ENCODE measurements at places on chromosomes 13 and 19. TPM values are rescaled to one million over a fixed set of nuclear protein-coding genes. Genes with fewer than 3 reads are reported as not detected.

DNA sequence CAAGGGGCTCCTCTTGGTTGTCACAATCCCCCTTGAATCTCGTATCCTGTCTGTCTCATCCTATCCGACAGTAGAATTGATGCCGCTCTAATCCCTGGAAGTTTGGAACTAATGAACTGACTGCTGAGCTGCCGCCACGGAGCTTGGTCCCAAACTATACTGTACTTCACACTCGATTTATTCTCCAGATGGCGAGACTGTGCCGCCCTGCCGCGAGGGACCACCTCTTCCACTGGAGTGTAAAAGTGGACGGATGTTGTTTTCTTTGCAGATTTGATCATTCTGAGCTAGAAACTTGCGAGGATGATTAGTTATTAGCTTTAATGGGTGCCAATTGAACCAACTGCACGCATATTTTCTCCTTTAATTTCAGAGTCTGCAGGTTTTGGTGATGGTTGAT lies 117.2 kb downstream of the ZIC5 start:
- DNase-seq: no peak

HNRNPUL1 gene
- 312 TPM for total RNA-seq

GRCh38 chr19:6021878-6022569 lies 44.1 kb upstream of the RANBP3 start:
- DNase-seq: peak; percentile 91

DNA sequence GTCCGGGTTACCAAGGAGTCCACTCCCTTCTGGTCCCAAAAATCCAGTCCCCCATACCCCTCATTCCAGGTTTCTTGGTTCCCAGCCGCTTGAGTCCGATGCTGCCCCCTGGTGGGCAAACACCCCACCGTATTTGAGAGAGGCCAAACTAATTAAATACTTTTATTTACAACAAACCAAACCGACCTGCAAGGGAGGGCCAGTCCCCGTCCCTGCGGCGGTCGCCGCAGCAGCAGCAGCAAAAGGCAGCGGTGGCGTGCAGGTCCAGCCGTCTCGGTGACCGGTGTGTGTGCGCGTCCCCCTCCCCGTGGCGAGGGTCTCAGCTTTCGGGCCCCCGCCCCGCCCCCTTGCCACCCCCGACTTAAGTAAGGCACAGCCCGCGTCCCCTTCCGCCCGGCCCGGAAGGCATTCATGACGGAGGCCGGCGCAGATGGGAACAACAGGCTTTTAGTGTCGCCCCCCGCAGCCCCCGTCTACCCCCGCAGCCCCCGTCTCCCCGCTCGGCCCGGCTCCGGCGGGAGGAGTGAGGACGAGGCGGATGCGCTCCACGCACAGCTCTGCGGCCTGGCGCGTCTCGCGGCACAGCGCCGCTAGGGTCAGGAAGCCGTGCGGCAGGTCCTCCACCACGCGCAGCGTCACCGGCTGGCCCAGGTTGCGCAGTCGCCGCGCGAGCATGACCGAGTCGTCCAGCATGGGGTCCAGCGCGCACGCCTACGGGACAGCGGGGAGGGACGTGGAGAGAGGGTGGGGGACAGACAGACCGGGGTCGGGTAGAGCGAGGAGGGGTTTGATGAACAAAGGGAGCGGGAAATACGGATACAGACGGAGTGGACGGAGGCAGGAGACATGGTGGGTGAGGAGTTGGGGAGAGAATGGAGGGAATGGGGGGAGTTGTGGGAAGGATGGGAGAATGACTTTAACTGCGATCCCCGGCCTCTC lies 11.5 kb upstream of the CNFN start:
- DNase-seq: peak; percentile 84

- DNase-seq: no peak
Observed at GRCh38 chr19:45739498-45740439, 6.5 kb downstream of the MEIOSIN start.

CYP2F1 gene
- not detected for total RNA-seq

TGFBR3L gene
- 3.2 TPM for total RNA-seq

STAP2 gene
- total RNA-seq: 11.5 TPM

DNA sequence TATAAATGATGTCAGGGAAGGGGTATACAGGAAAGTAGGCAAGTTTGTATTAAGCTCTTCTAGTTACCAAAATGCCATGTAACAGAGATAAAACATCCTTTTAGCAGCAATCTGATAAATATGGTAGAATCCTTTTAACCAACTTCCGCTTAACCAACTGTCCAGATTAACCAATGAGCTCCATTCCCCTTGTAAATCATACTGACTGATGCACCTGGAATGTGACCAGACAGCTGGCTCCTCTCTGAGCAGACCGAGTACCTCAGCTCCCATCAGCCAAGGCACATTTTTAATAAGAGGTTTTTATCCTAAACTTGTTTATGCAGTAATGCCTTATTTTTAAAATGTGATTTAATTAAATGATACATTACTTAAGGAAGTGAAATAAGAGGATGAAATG lies 66.4 kb downstream of the KLF12 start:
- no peak for DNase-seq

CBY2 gene
- total RNA-seq: not detected

GRCh38 chr19:11555246-11555645 lies 3.8 kb downstream of the ELOF1 start:
- DNase-seq: no peak

ATP4B gene
- not detected for total RNA-seq

GRCh38 chr19:38831142-38831605 lies 420 bp downstream of the ECH1 start:
- DNase-seq: peak; percentile 58

MBD3 gene
- 87.5 TPM for total RNA-seq

ASF1B gene
- 70.4 TPM for total RNA-seq

GRCh38 chr13:79121286-79121685 lies 284.8 kb downstream of the RBM26 start:
- DNase-seq: no peak

COX6B1 gene
- total RNA-seq: 385 TPM

ZNF536 gene
- not detected for total RNA-seq

DNA sequence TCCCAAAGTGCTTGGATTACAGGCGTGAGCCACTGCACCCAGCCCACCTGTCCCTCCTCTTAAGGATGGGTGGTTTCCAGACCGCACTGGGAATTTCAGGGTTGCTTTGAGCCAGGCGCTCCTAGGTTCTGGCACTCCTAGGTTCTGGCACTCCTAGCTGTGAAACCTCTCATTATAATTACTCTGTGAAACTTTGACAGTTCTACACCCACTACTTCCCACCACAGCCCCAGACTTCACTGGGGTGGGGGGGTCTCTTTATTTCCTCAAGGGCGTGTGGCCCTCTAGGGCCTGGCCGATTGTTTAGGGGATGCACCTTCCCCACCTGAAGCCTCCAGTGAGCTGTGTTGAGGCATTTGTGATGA lies 2.3 kb upstream of the ADAMTS10 start:
- DNase-seq: no peak

SSC5D gene
- 0.34 TPM for total RNA-seq

DNA sequence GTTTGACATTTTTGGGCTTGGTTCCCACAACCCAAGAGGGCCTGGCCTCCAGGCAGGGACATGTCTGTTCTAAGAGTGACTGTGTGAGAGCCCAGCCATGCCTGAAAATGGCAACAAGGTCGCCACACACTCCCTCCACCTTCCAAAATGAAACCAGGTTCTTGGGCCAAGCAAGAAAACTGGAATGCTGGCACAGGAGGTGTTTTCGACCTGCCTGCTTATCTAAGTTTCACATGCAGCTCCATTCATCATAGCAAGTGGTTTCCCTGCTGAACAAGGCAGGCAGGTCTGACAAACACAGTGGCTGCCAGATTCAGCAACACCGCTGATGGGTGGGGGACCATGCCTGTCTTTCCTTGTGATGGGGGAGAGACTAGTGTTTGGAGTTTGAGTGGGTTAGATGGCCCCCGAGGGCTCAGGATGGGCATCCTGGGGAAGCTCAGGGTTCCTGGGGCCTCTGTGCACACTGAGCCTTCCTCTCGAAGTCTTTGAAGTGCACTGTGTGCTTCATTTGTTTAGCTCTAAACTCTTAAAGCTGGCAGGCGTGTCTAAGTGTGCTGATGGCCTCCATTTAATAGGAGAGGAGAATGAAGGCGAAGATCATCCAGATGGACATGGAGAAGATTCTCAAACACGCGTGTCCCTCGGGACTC lies 17.9 kb upstream of the GAS6 start:
- no peak for DNase-seq

DNA sequence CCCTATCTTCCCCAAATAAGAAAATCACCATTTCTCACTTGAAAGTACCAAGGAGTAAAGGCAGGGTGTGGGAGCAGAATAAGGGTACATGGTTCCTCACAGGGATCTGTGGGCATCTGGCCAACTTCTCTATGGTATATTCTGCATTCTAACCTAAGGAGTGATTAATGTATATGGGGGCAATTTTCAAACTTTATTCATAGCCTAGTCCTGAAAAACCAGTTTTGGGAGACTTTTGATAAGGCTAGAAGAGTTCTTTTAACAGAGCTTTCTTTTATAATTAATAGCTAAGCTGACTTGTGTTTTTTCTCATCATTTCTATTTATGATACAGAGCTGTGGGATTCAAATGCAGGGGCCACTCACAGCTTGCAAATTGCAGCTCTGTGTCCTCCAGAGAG lies 852 bp downstream of the SCEL start:
- DNase-seq: no peak

DNA sequence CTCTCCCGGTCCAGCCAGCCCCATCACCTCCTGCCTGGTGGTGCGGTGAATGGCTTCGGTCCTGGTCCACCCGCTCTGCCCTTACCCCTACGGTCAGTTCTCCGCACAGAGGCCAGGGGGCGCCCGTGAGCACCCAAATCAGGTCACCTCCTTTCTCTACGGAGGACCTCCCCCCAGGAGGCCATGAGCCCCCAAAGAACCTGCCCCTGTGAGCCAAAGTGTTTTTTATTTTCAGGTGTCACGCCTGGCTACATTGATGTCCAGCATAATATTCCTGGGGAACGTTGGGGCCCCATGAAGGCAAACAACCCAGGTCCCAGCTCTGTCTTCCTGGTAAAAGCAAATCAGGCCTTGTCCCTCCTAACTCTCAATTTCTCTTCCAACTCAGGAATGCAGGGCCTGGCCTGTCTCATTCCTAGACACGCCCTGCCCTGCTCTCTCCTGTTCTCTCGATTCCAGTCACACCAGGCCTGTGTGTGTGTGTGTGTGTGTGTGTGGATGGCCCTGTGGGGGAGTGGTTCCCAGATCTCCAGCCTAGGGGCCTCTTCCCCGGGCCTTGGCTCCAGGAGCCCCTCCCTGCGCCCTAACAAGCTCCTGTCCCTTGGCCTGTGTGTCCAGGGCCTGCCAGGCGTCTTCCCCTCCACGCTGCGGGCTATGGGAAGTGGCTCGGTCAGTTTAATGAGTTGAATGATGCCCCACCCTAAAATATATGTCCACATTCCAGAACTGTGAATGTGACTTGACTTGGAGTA lies 9.7 kb upstream of the GIPC1 start:
- DNase-seq: peak; percentile 89

DNA sequence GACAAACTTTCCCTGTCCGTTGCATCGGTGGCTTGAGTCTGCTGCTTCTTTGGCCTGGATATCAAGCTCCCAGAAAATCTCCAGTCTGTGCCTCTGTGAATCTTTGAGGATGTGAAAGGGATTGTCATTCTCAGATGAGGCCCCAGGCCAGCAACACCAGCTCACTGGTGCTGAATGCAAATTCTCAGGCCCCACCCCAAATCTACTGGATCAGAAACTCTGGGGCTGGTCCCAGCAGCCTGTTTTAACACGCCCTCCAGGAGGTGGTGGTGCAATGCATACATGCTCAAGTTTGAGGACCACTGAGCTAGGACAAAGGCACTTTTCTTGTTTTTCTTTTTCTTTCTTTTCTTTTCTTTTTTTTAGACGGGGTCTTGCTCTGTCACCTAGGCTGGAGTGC lies 23.6 kb downstream of the TNFSF11 start:
- no peak for DNase-seq

DNA sequence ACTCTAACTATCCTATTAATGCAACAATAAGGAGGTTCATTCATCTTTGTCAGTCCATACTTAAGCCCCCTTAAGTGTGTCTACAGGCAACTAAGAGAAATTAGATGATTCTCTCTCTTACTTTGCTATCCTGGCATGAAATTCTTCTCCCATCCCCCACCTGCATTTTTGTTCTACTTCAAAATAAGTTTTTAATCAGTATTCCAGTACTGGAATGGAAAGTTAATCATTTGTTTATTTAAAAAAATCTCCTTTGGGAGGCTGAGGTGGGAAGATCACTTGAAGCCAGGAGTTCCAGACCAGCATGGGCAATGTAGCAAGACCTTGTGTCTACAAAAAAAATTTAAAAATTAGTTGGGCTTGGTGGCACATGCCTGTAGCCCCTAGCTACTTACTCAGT lies 222.1 kb downstream of the MZT1 start:
- no peak for DNase-seq

GRCh38 chr13:49341941-49342340 lies 94.2 kb downstream of the CDADC1 start:
- no peak for DNase-seq

IRF3 gene
- total RNA-seq: 125 TPM

ZNF534 gene
- 0.09 TPM for total RNA-seq

GRCh38 chr19:28885965-28886364 lies 327.0 kb downstream of the UQCRFS1 start:
- no peak for DNase-seq

- DNase-seq: peak; percentile 92
Observed at GRCh38 chr19:18543814-18544475, 572 bp upstream of the FKBP8 start.

DNA sequence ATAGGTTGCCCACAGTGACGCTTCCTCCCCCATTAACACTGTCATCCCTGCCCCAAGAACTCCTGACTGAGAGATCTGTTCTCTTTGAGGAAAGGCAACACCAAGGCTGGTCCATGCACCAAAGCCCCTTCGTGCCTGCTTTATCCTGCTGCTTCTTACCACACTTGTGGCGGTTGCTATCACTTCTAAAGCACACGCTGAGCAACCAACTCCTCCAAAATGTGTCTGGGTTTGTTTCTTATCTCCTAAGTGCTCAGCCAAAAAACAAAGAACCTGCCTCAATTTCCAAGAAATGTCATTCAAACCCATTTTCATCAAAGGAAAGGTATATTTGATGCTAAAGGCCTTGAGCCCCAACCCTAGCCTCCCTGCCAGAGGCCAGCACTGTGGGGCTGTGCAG lies 14.6 kb downstream of the ATP7B start:
- DNase-seq: no peak

- DNase-seq: no peak
Observed at GRCh38 chr13:93180356-93180969, 46.1 kb upstream of the GPC6 start.

DNA sequence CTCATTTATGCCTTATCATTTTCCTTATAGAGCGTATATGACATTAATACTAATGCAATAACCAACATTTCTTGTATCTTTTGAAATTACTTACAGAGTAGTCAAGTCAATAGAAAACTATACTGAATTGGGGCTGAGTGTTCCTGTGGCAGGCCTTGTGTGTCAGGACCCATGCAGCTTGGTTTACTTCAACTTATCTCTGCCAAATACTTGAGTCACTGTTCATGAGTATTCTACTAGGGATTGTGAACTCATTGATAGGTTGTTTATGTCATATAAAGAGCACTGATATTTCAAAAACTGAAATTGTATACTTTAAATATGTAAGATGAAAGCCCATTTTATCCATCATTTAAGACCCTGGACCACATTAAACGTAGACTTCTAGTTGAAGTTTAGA lies 688.6 kb upstream of the SLITRK1 start:
- no peak for DNase-seq
